Natural killer cell (primary cell): ENCODE measurements at places on chromosomes 3 and 15. TPM values are rescaled to one million over a fixed set of nuclear protein-coding genes. Genes with fewer than 3 reads are reported as not detected.

The TMEM202 gene
- total RNA-seq = not detected

The HHLA2 gene
- total RNA-seq = not detected

The HIGD1A gene
- total RNA-seq = 28.5 TPM

The TGM4 gene
- total RNA-seq = not detected

DNA sequence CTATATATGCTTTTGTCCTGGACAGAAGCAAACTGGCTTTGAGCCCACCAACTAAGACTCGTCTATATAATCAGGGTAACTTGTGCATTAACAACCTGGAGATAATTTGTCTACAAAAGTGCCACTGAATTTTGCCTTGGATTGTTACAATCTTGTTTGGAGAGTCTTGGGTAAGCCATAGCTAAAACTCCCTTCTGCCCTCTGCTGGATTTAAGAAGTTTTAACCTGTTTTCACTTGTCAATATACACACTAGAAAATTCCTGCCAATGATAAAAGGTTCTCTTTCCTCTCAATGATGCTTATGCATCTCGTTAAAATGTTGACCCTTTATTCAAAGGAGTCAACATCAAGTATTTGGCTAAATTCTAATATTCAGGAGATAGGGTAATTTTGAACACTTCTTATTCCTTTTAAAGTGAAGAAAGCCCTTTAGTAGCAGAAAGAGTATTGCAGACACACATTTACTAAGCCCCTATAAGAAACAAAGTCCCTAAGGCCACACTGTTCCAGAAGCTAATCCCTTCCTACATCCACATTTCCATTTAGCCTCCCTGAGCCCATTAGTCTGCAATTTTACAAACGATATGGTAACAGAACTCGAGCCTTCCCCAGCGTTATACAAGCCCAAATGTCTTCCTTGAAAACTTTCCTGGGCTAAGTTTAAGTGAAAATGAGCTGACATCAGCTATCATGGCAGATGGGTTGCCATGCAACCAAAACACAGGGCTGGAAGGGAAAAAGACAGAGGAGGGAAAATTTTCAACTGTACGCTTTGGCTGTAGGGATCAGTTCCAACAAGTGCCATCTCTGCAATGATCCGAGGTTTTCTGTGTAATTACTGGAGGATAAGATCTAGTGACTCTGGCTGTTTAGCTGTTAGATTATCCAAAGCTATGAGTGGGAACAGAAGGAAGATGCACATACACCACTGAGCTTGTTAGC, 75.9 kb upstream of the FGF12 start:
- no peak for DNase-seq
- no peak overlapping the region for H3K27ac ChIP-seq
- no peak overlapping the region for H3K4me3 ChIP-seq
- H3K4me1 ChIP-seq = no peaks in the 10 kb centered on the region

GRCh38 chr3:60316121-60316797, 935.0 kb downstream of the FHIT start:
- H3K4me1 ChIP-seq = no peaks in the 10 kb centered on the region
- no peak overlapping the region for H3K4me3 ChIP-seq

- H3K4me3 ChIP-seq = no peak overlapping the region
- no peak for DNase-seq
- H3K27ac ChIP-seq = no peak overlapping the region
Observed at GRCh38 chr3:127770671-127771355, 51.5 kb downstream of the MGLL start.

DNA sequence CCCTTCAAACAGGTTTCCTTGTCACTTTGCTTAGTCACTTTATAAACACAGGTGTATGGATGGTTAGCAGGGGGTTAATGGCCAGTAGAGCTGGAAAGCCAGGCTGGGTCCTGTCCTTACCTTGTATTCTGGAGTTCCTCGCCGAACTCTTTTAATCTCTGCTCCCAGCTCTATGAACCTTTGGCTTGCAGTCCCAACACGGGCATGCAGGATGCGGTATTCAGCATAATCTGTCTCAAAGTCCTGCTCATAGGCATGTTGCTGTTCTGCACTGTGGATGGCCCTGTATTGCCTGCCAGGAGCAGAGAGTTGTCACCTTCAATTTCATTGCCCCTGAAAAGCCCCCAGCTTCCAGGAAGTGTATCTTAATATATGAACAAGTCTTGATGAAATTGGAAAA, 2.7 kb downstream of the ELL3 start:
- DNase-seq = peak; percentile 16
- H3K4me1 ChIP-seq = peaks cover 22% of the 10 kb centered on the region
- no peaks in the 10 kb centered on the region for H3K27me3 ChIP-seq
- H3K27ac ChIP-seq = no peak overlapping the region
- H3K36me3 ChIP-seq = peaks cover 42% of the 10 kb centered on the region

DNA sequence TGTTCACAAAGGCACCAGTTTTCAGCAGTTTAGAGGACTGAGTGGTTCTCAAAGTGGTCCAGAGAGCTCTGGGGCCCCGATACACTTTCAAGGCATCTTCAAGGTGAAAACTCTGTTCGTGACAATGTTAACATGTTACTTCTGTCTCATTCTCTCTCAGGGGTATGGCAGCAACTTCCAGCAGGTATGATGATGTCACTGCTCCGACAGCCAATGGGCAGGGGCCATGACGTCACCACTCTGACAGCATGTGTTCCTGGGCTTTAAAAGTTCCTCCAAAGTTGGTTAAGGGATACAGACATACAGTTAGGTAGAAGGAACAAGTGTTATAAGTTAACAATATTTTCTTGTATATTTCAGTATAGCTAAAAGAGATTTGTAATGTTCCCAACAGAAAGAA, 87.9 kb downstream of the KLF15 start:
- no peaks in the 10 kb centered on the region for H3K27me3 ChIP-seq
- H3K4me3 ChIP-seq = no peak overlapping the region
- no peaks in the 10 kb centered on the region for H3K4me1 ChIP-seq
- no peak overlapping the region for H3K27ac ChIP-seq

DNA sequence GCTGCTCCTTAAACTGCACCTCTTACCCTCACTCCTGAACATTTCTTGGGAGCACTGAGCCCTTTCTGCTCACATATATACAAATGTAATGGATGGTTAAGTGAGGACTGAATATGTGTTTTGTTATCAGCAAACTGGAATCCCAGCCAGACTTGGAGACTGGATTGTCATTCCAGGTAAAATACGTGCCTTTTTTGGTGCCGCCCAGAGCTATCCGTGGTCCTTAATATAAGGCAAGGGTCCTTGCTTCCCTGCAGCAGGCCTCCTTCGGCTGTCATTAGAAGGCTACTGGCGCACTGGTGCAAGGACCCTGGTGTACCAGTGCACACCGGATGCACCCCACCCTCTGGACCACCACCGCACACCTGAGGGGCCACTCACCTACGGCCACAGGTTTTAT, 1.1 kb upstream of the GABRB3 start:
- H3K36me3 ChIP-seq = no peaks in the 10 kb centered on the region
- H3K4me3 ChIP-seq = no peak overlapping the region
- H3K27me3 ChIP-seq = peaks cover 2% of the 10 kb centered on the region
- H3K4me1 ChIP-seq = no peaks in the 10 kb centered on the region
- DNase-seq = no peak
- no peak overlapping the region for H3K27ac ChIP-seq

- H3K4me3 ChIP-seq = no peak overlapping the region
- no peaks in the 10 kb centered on the region for H3K36me3 ChIP-seq
- DNase-seq = no peak
- no peak overlapping the region for H3K27ac ChIP-seq
Observed at GRCh38 chr3:31408720-31409119, 124.0 kb upstream of the STT3B start.

- H3K4me1 ChIP-seq = no peaks in the 10 kb centered on the region
- no peaks in the 10 kb centered on the region for H3K27me3 ChIP-seq
- H3K27ac ChIP-seq = no peak overlapping the region
- H3K36me3 ChIP-seq = no peaks in the 10 kb centered on the region
Observed at GRCh38 chr3:4425707-4426106, 41.4 kb downstream of the SUMF1 start.

DNA sequence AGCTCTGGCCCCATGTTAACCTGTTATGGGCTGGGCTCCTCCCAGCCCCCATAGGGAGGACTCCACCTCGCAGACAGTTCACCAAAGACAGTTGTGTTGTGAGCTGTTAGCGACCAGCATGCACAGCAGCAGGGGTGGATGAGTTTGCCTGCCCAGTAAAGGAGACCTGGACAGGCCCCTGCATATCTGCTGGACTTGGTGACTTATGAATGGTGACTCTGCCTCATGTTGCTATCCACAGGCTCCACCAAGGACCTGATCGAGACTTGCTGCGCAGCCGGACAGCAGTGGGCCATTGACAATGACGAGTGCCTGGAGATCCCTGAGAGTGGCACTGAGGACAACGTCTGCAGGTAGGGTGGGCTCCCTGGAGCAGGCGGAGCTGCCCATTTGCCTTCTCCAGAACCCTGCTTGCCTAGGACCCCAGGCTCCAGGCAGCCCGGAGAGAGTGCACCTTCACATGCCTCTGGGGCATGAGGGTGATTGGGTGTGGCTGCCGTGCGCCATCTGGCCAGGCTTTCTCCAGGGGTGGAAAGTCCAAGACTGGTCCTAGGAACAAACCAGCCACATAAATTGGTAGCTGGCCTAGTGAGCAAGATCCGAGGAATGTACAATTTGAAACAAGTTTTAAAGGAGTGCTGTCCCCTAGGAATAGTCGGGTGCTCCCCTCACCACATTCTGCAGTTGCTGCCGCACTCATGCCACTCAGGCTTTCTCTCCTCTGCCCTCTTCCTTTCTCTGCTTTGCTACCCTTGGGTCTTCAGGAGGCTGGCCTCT, 59.1 kb downstream of the FBLN2 start:
- no peak overlapping the region for H3K27ac ChIP-seq
- H3K36me3 ChIP-seq = no peaks in the 10 kb centered on the region
- no peaks in the 10 kb centered on the region for H3K4me1 ChIP-seq
- no peak for DNase-seq
- H3K4me3 ChIP-seq = no peak overlapping the region
- H3K27me3 ChIP-seq = no peaks in the 10 kb centered on the region

GRCh38 chr3:140585828-140586227, 92.0 kb upstream of the TRIM42 start:
- H3K4me3 ChIP-seq = no peak overlapping the region
- no peak overlapping the region for H3K27ac ChIP-seq
- no peaks in the 10 kb centered on the region for H3K4me1 ChIP-seq
- no peaks in the 10 kb centered on the region for H3K36me3 ChIP-seq

- DNase-seq = peak; percentile 50
- H3K36me3 ChIP-seq = no peaks in the 10 kb centered on the region
- no peak overlapping the region for H3K27ac ChIP-seq
- H3K27me3 ChIP-seq = no peaks in the 10 kb centered on the region
- H3K4me3 ChIP-seq = no peak overlapping the region
Observed at GRCh38 chr15:78177447-78177873, 28.3 kb downstream of the IDH3A start.

- H3K4me1 ChIP-seq = no peaks in the 10 kb centered on the region
- no peak overlapping the region for H3K27ac ChIP-seq
- no peaks in the 10 kb centered on the region for H3K36me3 ChIP-seq
Observed at GRCh38 chr15:82894971-82895520, 57.5 kb downstream of the HOMER2 start.
